ENCODE measurements at places on chromosomes 6 and 20. TPM values are rescaled to one million over a fixed set of nuclear protein-coding genes. Genes with fewer than 3 reads are reported as not detected.

DNA sequence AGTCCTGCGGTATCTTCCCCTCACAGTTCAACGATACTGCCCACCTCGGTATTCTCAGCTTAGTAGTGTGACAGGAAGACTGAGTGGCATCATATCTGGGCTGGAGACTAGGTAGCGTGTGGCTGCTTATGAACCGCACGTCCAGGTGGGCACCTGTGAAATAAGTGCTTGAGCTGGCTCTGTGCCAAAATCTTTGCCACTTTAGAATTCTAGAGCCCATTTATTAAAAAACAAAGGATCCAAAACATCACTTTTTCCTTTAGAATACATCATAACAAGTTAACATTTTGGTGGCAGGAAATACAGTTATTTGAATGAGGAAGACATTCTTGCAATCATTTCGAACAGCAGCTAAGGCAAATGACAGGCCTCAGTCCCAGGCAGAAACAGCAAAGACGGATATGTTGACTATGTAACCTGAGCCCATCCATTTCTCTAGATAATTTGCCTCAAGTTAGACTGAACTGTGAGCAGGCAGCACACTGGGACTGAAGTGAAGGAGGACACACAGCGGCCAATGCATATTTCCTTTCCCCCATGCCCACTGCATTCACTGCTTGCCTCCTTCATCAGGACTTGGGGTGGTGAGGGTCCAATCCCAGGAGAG, 136.6 kb downstream of the GMDS start:
- no peak for DNase-seq

DNA sequence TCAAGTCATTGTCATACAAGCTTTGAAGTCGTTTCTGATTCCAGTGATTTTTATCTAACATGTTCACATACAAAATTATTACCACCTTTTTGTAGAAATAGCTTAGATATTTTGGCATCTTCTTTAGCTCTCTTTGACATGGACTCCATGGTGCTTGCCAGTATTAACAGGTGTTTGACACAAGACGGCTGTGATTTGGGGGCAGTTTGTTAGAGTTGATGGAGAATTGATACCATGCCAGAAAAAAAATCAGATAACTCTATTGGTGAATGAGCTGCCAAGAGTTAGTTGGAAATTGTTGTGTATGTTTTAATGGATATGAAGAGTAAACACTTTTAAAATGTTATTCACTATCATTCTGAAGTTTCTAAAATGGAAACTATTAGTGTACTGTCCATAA, 146.6 kb upstream of the LAMP5 start:
- DNase-seq = no peak

DNA sequence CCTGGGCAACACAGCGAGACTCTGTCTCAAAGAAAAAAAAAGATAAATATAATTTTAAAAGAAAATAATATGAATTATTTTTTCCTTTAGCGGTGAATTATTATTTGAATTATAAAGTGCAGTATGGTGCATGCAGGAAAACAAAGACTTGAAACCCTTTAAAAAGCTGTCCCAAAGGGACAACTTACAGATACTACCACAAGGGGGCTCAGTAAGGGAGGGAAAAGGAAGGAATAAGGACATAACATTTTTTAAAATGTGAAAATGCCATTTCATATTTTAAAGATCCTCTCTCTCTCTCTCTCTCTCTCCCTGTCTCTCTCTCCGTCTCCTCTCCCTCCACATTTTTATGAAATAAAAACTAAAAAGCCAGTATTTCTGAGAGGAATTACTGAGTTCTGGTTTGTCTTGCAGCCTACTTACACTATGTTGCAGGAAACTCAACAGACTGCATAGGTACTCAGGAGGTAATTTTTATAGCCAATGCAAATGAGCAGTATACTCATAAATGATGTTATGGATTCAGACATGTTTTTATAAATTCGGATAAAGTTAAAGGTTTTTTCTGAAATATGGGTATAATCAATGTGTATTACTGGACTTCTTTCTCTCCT, 455.0 kb upstream of the GJE1 start:
- peak; percentile 58 for DNase-seq

DNA sequence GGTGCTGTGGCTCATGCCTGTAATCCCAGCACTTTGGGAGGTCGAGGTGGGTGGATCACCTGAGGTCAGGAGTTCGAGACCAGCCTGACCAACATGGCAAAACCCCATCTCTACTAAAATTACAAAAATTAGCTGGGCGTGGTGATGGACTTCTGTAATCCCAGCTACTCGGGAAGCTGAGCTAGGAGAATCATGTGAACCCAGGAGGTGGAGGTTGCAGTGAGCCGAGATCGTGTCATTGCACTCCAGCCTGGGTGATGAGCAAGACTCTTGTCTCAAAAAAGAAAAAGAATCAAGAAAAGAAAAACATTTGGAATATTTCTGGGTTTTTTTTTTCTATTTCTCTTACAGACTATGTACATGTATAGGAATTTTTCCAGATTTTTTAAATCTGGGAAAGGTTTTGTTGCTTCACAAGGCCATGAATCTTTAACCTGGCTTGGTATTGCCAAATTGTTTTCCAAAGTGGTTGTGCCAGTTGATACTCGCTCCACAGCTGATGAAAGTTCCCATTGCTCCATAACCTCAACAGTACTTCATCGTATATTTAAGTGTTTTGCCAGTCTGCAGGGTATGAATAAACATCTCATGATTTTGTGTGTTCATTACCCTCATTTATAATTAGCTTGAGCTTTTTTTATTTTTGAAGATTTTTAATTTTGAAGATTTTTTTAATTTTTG, 33.5 kb downstream of the RNF217 start:
- no peak for DNase-seq

- no peak for DNase-seq
These were observed 184.4 kb upstream of the SUPT3H start for GRCh38 chr6:45562171-45562570.

DNA sequence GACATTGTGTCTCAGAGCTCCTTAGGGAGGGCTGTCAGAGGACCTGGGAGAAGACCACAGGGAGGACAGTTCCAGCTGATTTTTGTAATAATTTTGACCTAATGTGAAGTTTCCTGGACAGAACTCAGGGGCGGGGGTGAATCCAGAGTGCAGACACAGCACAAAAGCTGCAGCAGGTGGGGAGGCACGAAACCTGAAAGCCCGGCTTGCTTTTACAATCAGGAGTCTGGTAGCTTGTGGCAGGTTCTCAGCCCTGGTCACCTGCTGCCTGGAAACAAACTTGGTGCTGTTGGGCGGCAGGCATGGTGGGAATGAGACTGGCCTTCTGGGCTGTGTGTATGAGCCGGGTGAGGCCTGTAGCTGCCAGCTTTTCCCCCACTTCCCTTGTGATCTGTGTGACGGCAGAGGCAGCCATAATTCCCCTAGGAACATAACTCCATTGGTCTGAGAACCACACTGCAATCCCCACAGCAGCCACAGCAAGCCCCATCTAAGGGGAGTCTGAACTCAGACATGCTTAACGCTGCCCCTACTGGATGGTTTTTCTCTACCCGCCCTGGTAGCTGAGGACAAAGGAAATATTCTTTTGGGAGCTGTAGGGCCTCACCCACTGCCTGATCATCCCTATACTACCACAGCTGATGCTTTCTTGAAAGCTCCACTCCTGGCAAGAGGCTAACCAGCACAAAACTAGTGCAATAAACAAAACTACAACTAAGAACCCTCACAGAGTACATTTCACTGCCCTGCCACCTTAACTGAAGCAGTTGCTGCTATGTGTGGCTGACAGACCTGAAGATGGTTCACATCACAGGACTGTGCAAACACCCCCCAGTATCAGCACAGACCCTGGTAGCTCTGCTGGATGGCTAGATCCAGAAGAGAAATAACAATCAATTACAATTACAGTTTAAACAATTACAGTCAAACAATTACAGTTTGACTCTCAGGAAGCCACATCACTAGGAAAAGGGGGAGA, 1055.1 kb upstream of the GJE1 start:
- peak; percentile 67 for DNase-seq

GRCh38 chr20:44683263-44684046, 31.7 kb upstream of the CCN5 start:
- DNase-seq = peak; percentile 89

DNA sequence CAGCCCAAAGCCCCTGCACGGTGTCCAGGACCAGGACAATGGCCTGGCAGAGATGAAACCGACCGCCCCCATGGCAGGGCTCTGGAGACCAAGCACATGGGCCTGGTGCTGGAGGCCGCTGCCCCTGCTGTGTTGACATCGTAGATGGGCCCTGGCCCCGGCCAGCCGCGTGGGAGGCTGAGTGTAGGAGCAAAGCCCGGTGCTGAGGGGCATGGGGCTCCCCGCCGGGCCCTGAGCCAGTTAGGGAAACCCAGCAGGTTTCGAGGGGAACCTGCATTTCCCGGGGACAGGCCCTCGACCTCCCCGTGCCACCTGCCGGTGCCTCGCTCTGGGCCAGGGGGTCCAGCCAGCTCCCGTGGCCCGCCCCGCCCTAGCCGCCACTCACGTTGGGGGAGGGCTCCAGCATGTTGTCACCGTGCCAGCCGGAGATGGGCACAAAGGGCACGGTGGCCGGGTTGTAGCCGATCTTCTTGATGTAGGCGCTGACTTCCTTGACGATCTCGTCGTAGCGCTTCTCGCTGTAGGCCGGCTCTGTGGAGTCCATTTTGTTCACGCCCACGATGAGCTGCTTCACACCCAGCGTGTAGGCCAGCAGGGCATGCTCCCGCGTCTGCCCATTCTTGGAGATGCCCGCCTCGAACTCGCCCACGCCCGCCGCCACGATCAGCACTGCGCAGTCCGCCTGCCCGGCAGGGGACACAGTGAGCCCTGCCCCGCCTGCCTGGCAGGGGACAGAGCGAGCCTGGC, 4.3 kb downstream of the EEF1A2 start:
- DNase-seq = no peak

DNA sequence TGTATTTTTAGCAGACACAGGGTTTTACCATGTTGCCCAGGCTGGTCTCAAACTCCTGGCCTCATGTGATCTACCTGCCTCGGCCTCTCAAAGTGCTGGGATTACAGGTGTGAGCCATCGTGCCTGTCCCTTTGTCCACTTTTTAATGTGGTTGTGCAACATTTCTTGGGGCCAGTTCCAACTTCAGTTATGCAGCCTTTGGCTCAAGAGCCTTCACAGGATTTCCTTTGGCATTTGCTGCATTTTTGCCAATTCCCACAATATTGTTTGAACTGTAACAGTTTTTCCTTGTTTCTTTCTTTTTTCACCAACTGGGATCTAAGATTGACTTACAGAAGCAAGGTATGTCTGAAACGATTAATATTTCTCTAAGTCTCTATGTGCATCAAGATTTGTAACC, 63.6 kb downstream of the EDN1 start:
- DNase-seq = no peak

- DNase-seq = no peak
These were observed 94.7 kb downstream of the TMEM242 start for GRCh38 chr6:157228426-157229131.

- DNase-seq = no peak
These were observed 42.7 kb downstream of the RIPOR3 start for GRCh38 chr20:50648651-50649050.

- peak; percentile 63 for DNase-seq
These were observed 30.9 kb downstream of the KIAA1755 start for GRCh38 chr20:38229376-38230252.

GRCh38 chr20:61770113-61770585, 295.5 kb downstream of the TAF4 start:
- no peak for DNase-seq

DNA sequence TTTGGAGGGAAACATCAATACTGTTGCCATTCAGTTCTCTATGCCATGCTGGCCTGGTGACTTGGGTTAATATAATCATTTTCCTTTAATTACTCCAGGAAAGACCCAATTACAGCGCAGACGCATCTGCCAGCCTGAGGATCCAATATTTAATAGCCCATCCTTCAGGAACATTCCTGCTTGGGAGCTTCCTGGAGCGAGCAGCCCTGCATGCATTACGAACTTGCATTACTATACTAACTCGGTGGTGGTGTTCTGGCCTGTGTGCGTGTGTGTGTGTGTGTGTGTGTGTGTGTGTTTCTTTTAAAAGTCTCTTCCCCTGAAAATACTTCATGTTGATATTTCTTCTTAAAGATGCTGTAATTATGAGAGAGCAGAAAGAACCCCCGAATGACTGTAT, 26.5 kb downstream of the PMEPA1 start:
- DNase-seq = no peak

GRCh38 chr20:60570481-60571277, 612.5 kb downstream of the CDH26 start:
- DNase-seq = no peak

DNA sequence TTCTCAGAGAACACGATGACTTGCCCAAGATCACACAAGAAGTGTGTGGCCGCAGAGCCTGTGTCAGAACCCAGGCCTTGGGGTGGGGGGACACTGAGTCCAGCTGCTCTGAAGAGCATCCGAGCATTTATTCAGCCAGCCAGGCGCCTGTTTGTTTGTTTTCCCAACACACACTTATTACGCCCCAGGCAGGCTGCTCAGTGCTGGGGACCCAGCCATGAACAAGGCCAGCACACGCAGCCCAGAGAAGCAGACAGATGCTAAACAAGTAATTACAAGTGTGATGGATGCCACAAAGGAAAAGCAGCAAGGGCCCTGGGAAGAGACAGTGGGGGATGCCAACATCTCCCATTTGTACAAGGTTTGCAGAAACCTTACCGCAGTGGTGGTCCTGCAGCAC, 19.4 kb upstream of the SIRPA start:
- no peak for DNase-seq

GRCh38 chr20:32457479-32457986, 99.4 kb downstream of the ASXL1 start:
- no peak for DNase-seq

DNA sequence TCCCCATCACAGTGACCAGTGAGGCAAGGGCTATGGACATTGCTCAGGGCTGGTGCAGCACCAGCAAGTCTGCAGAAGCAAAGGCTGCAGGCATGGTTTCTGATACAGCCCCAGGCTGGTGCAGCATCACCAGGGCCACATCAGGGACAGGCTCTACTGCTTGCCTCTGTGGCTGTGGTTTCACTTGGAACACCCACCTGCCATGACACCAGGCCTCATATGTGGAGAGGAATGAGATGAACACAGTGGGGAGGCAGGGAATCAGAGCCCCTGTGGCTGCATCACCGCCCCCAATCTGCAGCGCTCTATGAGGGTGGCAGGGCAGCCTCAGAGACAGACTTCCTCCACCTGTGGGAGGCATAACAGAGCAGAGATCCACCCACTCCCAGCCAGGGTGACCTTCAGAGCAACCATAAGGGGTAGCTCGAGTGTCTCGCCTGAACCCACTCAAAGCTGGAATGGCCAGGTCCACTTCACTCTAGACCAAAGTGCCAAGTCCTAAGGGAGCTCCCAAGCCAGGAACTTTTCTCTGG, 7.9 kb downstream of the RING1 start:
- DNase-seq = no peak

- no peak for DNase-seq
These were observed 363.6 kb downstream of the RFPL4B start for GRCh38 chr6:112710710-112711109.

- DNase-seq = no peak
These were observed 77.7 kb downstream of the OLIG3 start for GRCh38 chr6:137416376-137417109.

GRCh38 chr6:46452312-46452917, 38.8 kb downstream of the RCAN2 start:
- peak; percentile 27 for DNase-seq

The MLN gene
- not detected for total RNA-seq

The LAMP5 gene
- total RNA-seq = not detected

The UBD gene
- total RNA-seq = not detected

The SLC26A8 gene
- total RNA-seq = not detected

The GPR6 gene
- not detected for total RNA-seq

The PBOV1 gene
- not detected for total RNA-seq

The TFAP2C gene
- total RNA-seq = not detected

The CNR1 gene
- not detected for total RNA-seq

Measured in HT-29 (cell line).